ENCODE measurements at places on chromosomes 13 and 19. TPM values are rescaled to one million over a fixed set of nuclear protein-coding genes. Genes with fewer than 3 reads are reported as not detected.
A peak's percentile ranks its signal among the peaks of the same experiment; 100 is the strongest.

NHLRC3 gene
- polyA plus RNA-seq, result 6.5 TPM

DNA sequence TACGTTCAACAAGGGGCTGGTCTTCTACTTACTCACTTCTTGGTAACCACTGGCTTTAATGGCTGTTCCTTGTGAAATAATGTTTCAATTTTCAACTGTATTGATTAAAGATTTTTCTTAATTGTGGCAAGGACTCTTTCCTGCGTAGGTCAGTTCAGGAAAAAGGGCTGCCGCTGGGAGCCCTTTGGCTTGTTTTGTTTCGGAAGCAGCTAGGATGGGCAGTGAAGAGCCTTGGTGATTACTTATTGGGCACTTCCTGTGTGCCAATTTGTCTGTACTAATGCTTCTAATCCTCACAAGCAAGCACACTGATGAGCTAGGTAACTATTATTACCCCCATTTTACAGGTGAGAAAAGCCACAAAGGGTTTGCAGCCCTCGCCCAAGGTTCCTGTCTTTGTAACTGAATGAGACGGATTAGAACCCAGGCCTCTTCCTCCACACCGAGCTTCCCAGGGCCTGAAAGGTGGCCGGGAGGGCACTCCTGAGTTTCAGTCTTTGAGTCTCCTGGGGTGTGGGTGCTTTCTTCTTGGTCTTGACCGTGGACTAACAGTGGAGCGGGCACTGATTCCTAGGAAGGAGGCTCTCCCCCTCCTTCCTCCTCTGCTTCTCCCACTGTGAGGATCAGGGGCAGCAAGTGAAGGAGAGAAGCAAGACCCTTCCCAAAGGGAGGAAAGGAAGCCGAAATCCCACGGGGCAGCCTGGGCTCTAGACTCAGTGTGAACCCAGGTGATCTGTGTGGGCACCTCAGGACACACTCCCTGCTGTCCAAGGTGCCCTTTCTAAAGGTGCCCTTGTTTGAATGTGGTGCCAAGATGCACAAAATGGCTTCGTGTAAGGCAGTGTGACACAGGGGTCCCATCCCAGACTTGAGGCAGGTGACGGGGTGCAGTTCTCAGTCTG is 3.7 kb downstream of the COL4A2 start:
- DNase-seq, result no peak

GRCh38 chr19:3656747-3657394 is 30.3 kb upstream of the CACTIN start:
- DNase-seq, result peak; percentile 16

C1QTNF9B gene
- polyA plus RNA-seq, result not detected

GRCh38 chr13:91557328-91558090 is 159.1 kb downstream of the GPC5 start:
- DNase-seq, result no peak

FEM1A gene
- polyA plus RNA-seq, result 6.0 TPM

DNA sequence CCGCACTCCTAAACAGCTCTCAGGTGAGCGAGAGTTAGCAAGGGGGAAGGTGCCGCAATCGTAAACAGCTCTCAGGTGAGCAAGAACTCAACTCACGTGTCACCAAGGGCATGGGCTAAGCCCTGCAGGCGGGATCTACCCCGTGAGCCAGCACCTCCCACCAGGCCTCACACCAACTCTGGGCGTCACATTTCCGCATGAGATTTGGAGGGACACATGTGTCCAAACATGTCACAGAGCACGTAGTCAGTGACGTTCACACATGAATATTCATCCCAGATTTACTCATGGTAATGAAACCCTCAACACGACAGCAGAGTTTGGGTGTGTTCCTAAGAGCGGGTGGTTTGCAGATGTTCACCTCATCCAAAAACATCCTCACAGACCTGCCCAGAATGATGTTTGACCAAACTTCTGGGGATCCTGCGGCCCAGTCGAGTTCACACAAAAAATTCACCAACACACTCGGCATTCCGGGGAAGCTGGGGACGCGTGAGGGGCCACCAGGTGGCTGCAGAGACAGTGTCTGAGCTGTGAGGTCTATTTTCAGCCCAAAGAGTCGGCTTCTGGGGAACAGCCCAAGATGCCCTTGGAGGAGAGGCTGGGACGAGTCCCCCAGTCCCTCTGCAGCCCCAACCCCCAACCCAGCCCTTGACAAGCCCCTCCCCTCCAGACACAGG is 19.6 kb downstream of the C2CD4C start:
- DNase-seq, result no peak

GRCh38 chr13:59342400-59342799 is 821.3 kb downstream of the DIAPH3 start:
- no peak for DNase-seq

GRCh38 chr19:6730153-6730804 is 7.1 kb downstream of the GPR108 start:
- DNase-seq, result no peak

DNA sequence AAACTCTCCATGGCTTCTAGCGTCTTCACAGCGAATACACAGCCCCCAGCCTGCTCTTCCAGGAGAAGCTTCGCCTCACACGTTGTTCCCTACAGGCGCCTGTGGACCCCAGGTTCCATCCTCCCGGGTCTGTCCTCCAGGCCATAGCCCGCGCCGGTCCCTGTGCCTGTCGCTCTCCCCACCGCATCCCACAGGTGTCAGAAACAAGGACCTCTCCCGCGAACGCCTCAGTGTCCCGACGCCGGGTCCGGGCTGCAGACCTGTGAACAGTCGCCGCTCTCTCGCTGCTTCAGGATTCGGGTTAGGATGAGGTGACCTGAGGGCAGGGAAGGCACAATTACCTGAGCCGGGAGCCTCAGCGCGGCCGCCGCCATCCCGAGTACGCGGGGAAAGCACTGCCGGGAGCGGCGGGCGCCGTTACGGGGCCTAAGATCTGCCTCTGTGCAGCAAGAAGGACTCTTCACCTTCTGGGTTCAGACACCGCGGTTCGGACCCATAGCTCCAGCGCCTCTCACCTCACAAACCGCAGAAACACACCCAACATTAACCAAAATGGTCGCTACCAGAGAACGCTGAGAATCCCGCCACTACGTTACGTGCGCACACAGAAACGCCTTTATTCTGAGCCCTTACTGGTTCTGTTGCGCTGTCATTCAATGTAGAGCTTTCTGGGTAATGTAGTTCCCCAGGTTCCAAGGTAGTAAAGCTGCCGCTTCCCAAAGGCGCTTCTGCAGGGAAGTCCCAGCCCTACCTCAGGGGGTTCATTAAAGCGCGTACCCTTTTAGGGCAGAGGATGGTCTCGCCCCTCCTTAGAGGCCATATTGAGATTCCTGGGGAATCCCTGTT is at the start of gene ZNF418:
Gene ZNF418 (minus strand): TSS at position 583 of the 846 bp plus-strand sequence. CDS start 1,580 bp downstream, outside the sequence.
- DNase-seq, result peak; percentile 85

MEIOSIN gene
- 0.01 TPM for polyA plus RNA-seq

GRCh38 chr19:35549174-35549788 is 3.9 kb downstream of the TMEM147 start:
- peak; percentile 58 for DNase-seq

DNA sequence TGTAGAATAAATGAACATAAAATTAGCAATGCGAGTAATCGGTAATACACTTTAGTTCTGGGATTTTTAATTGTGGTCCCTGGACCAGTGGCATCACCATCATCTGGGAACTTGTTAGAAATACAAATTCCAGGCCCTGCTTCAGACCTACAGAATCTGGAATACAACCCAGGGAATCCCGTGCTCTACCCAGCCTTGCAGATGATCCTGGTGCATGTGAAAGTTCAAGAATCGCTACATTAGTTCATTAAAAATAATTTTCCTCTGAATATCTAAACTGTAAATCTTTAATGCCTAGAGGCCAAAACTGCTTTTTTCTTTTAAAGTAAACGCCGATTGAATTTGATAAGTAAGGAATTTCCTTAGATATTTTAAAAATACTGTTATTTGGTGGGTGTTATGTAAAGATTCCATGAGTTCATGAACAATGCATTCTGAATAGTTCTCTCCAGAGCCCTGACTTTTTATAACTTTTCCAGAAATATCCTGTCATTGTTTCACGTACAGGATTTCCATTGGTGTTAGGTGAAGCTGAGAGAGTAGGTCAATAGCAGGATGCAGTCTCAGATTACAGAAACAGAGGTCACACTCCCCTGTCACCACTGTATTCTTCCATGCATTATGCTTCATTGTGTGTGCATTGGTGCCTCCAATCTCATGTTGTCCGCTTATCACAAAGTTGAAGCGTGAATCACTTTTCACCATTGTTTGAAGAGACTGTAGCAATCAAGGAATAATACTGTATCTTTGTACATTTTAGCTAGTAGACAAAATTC is 596.5 kb upstream of the KLF12 start:
- DNase-seq, result no peak

GRCh38 chr13:33258808-33259193 is 26.8 kb downstream of the STARD13 start:
- DNase-seq, result no peak

DNA sequence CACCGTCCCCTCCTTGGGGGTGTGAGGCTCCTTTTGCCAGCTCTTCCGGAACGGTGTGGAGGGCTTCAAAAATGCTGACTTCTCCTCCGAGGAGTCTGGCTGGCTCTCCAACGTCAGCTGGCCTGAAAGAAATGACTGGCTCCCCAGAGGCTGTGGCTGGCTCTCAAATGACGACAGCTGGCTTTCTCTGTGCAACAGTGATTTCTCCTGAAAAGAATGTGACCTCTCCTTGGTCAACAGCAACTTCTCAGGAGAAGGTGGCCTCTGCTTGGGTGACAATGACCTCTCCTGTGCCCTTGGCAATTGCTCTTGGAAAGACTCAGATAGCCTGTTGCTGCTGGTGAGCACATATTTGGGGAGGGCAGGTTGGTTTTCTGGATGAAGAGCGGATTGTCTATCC is 29.2 kb downstream of the ONECUT3 start:
- DNase-seq, result no peak
